ENCODE measurements at places on chromosomes 13 and 19.

GRCh38 chr13:69288026-69288425 is 819.6 kb upstream of the ATXN8OS start:
- no peak for DNase-seq

GRCh38 chr13:67232384-67232783 is 2.2 kb upstream of the PCDH9 start:
- DNase-seq, result no peak

GRCh38 chr13:87087741-87088140 is 583.4 kb upstream of the SLITRK5 start:
- no peak for DNase-seq

GRCh38 chr13:111281751-111282311 is 38.6 kb upstream of the TEX29 start:
- no peak for DNase-seq

DNA sequence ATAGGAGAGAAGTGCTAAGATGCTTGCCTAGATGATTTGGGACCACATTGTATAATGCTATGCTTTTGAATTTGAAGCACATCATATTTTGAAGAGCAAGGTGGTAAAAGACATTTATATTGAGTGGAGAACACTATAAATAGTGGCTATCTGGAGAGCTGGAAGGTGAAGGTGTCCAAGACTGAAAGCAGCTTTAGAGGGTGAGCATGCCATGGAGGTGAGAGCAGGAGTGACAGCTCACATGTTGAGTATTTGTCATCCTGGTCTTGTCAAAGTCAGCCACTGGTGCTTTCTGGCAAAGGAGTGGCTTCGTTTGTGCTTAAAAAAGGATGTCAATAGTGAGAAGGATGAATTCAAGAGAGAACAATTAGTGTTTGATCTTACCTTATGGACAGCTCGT is 225.9 kb downstream of the COG6 start:
- no peak for DNase-seq

GRCh38 chr13:27250833-27251165 is 559 bp upstream of the RPL21 start:
- no peak for DNase-seq

DNA sequence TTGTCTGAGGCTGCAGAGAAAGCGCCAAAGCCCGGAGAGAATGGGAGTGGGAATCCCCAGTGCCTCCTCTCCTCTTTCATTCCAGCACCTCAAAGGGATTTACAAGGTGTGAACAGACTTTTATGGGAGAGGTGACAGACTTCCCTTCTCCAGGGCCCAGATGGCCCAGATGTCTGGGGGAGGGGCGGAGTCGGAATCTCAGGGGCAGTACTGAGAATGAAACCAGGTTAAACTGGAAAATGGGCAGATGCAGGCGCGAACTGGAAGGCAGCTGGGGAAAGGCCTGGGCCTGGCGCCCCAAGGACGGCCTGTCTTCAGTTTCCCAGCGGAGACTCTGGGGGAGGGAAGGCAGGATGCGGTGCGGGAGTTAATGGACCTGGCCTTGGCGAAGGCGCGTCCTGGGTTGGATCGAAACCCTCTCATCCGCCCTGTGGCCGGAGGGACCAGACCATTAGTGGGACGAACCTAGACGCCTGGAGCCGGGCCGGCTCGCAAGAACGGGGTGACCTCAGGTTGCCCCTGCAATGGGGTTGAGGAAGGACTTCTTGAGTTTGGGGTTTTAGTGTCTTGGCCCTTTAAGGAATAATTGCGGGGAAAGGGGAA is 592 bp upstream of the TRIP10 start:
- DNase-seq, result peak; percentile 77

- no peak for DNase-seq
Observed at GRCh38 chr19:50506700-50507099, 4.3 kb downstream of the JOSD2 start.

- DNase-seq, result peak; percentile 29
Observed at GRCh38 chr13:50993934-50994333, 84.3 kb downstream of the RNASEH2B start.

GRCh38 chr19:16418597-16418962 is 53.2 kb downstream of the EPS15L1 start:
- DNase-seq, result no peak

GRCh38 chr19:55642153-55643002 is 1.1 kb upstream of the ZNF581 start:
- DNase-seq, result no peak

Data from NCI-H2171 (cell line).